Lung (tissue), 17 donors: ENCODE measurements at places on chromosomes 3 and 15. TPM values are rescaled to one million over a fixed set of nuclear protein-coding genes. Genes with fewer than 3 reads are reported as not detected.

GRIP2 gene
- 1.2 TPM for total RNA-seq

LYZL4 gene
- total RNA-seq: not detected

VPS18 gene
- 31.5 TPM for total RNA-seq

TUSC7 gene
- not detected for total RNA-seq

IL17RB gene
- total RNA-seq: 6.3 TPM

SCAMP2 gene
- total RNA-seq: 51.2 TPM

A4GNT gene
- total RNA-seq: 0.25 TPM

PDCD7 gene
- total RNA-seq: 17.0 TPM

SYNPR gene
- not detected for total RNA-seq

MLF1 gene
- 35.3 TPM for total RNA-seq

REC114 gene
- not detected for total RNA-seq

CCDC191 gene
- total RNA-seq: 15.3 TPM

CAND2 gene
- 5.6 TPM for total RNA-seq

NRG4 gene
- 4.1 TPM for total RNA-seq

XIRP1 gene
- total RNA-seq: 0.67 TPM

GRCh38 chr3:194732617-194733016 is 46.9 kb downstream of the FAM43A start:
- no peak for DNase-seq

DNA sequence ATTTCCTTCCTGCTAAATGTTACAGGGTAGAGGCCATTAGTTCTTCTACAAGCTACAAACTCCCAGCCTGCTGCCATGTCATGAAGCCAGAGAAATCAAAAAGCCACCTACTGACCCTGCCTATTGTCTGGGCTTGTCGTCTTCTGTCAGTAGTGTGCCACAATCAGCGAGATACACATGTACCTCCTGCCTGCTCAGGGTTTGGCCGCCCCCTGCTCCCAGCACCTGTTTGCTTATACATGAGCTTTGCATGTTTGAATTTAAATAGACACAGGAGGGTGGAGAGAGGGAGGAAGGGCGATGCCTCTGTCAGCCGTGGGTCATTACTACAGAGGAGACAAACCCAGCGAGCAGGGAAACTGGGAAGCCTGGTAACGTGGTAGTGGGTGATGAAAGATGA is 106.1 kb downstream of the ROBO2 start:
- no peak for DNase-seq

GRCh38 chr3:167198949-167199600 is 181.0 kb downstream of the ZBBX start:
- DNase-seq: no peak

- DNase-seq: no peak
Measured at GRCh38 chr3:165210132-165210531, 13.9 kb upstream of the SLITRK3 start.

DNA sequence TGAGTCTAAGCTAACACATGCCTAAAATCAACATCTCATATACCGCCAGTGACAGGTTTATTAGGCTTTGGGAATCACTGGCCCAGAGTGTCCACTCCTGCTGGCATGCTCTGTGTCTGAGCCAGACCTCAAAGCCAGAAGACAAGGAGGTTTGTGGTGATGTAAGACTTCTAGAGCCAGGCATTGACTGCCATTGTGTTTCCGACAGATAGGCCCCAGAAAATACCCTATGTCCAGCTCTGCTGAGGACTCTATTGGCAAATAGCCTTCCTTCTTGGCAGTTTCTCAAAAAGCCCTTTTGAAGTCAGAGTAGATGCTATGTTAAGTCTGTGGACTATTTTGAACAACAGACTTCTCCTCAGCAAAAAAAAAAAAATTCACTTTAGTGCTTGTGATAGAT is 181.9 kb upstream of the UBE2E1 start:
- DNase-seq: peak; percentile 74

GRCh38 chr3:148718982-148719862 is 21.5 kb downstream of the AGTR1 start:
- no peak for DNase-seq

- no peak for DNase-seq
Measured at GRCh38 chr15:50265620-50266019, at the start of gene HDC. Gene HDC, minus strand, starts transcription at chr15:50265726. Its CDS starts 103 bp downstream, at chr15:50265623.

- no peak for DNase-seq
Measured at GRCh38 chr3:127691974-127692373, 19.2 kb downstream of the ABTB1 start.

GRCh38 chr3:158991146-158991705 is 189.4 kb downstream of the MFSD1 start:
- DNase-seq: peak; percentile 52

- peak; percentile 62 for DNase-seq
Measured at GRCh38 chr3:56111606-56112304, 356.5 kb downstream of the ERC2 start.

DNA sequence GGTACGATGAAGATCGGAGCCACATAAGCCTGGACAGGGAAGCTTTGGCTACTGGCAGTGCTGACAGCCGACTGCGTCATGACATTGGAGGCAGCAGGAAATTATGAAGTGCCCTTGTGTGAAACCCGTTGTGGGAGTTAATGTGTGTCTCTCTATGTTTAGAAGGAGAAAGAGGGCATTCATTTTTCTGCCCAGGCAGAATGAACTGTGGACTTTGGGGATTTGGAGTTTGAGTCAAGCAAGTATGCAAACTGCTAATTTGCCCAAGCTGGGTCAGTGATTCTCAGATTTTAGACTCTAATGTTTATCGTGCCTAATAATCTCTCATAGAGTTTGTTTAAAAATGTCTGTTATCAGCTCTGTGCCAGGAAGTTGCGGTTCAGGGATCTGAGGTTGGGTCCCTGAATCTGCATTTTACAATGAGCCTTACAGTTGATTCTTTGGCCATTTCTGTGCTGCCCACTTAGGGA is 5.6 kb downstream of the CTXND1 start:
- DNase-seq: peak; percentile 77

DNA sequence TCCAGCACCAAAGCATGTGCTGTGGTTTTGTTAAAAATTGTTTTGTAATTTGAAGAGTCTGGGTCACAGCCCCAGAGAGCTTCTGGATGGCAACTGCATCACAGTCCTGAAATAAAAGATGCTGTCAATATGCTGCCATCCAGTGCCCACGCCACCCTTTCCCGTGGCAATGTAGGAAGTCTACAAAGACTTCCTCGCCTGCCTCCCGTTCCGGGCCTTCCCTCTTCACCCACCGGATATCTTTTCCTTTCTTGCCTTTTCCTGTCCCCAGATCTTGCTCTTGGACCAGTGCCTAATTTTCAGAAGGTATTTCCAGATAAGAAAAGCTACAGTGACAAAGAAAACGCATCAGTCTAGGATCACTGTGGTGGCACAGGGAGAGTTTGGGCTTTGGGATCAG is 85.3 kb upstream of the RNU6-1 start:
- no peak for DNase-seq

DNA sequence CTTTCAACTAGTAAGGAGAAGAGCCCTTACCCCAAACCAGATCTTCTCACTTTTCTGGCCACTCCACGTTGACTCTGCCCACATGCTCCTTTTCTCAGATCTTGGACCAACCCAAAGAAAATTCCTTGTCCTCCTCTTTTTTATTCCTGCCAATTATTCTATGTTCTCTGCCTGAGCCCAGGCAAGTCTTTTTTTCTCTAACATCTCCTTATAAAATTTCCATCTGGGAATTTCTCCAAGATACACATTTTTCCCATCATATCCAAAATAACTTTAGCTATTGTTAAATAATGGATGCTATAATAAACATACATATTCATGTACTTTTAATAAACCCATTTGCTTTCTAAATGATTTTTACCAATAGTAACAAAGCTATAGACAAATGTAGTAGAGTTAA is 726.0 kb upstream of the ZNF385D start:
- no peak for DNase-seq

DNA sequence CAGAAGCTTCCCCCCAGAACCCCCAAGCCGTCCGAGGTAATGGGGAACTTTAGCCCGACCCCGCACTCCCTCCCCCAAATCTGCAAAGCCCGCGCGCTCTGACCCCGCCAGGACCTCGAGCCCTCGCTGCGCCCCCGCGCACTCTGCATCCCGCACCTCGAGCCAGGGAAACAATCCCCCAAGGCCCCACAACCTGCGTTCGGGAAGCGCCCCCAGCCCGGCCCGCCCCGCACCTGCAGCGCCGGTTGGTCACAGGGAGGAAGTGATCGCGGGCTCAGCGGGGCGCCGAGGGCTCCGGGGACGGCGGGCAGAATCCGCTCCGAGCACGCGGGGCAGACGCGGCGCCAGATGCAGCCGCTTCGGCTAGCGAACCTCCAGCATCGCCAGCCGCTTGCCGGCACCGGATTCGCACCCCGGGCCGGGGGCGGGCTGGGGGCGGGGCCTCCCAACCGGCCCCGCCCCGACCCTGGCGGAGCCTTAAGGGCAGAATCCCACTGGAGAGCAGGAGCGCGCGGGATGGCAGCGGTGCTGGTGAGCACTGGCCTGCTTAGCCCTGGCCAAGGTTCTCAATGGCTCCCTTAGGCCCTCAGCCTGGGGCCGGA is at the start of gene CAMKV:
CAMKV (minus strand) TSS at position 382 of the 602 bp plus-strand sequence. CDS start 7,518 bp downstream, outside the sequence.
- DNase-seq: no peak

- peak; percentile 25 for DNase-seq
Measured at GRCh38 chr15:26892182-26892518, 25.3 kb downstream of the GABRA5 start.

GRCh38 chr15:85141726-85142125 is 160.1 kb downstream of the PDE8A start:
- no peak for DNase-seq

GRCh38 chr3:141240687-141241615 is 9.3 kb downstream of the PXYLP1 start:
- DNase-seq: no peak

DNA sequence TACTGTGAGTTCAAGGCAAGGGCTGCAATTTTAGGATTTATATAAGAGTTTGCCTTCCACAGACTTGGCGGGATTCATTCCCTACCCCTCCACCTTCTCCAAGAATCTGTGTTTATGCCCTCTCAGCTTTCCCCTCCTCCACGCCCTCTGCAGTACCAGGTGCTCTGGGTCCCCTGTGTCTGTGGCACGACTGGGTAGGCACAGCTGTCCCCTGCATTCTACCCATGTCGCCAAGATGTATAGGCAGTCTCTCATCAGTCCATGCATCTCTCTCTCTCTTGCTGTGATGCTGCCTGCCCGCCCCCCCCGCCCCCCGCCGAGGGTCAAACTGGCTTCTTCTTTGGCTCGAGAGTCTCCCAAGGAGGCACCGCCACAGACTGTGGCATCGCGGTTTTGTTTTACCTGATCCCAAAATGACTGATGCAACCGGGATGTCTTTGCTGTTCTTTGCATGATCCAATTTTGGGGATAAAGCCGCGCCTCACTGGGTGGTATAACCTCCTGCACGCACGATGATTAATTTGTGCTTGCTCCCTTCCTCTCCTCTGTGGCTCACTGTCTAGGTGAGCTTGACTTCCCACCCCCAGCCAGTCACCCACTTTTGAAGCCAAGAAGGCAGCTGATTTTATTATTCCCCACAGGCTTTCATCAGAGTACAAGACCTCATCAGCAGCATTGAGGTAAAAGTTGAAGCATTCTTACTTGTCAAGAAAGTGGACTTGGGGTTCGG is 43.7 kb downstream of the EFCAB12 start:
- no peak for DNase-seq

GRCh38 chr3:101633186-101633585 is 43.7 kb downstream of the ZBTB11 start:
- peak; percentile 34 for DNase-seq
